Cerebellum (tissue), 4 donors: ENCODE measurements at places on chromosomes 2 and 18. TPM values are rescaled to one million over a fixed set of nuclear protein-coding genes. Genes with fewer than 3 reads are reported as not detected.

DNA sequence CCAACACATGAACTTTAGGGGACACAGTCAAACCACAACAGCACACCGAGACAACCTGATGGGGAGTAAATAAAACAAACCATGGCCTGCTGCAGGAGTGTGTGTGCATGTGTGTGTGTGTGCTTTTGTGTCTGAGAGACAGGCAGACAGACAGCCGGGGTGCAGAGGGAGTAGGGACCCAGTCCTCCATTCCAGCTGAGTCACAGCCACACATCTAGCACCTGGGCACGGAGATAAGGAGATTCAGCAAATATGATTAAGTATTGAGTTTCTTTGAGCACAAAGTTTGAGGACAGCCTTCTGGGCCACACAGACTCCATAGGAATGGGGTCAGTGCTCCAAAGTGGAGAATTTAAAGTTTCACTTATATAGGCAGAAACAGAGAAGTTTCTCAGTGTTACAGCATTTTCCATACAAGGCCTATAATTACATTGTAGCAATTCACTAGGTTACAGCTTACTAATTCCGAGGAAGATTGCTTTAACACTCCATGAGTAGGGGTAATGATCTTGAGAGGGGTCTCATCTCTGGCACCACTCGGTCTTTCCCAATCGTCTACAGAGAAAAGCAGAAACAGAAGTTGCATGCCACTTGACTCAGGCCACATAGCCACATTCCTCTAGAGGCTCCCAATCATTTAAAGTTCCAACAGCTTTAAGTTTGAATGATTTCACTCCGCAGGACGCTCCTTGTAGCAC lies 30.8 kb upstream of the PRLH start:
- DNase-seq = no peak

DNA sequence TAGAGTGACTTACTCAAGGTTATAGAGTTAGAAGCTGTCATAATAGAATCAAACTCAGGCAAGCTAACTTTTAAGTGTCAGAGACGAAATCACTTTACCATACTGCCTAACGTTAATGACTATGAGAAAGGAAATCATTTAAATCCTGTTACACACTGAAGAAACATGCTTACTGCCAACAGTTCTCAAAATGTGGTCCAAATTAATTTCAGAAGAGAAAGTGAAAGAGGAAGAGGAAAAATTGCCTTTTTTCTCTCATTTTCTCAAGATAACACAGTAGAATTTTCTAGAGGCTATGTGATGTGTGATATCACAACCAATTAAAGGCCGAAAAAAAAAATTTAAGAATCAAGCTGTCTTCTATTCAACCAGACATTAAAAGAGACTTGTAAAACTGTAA lies 1362.7 kb upstream of the CHAC2 start:
- DNase-seq = no peak

DNA sequence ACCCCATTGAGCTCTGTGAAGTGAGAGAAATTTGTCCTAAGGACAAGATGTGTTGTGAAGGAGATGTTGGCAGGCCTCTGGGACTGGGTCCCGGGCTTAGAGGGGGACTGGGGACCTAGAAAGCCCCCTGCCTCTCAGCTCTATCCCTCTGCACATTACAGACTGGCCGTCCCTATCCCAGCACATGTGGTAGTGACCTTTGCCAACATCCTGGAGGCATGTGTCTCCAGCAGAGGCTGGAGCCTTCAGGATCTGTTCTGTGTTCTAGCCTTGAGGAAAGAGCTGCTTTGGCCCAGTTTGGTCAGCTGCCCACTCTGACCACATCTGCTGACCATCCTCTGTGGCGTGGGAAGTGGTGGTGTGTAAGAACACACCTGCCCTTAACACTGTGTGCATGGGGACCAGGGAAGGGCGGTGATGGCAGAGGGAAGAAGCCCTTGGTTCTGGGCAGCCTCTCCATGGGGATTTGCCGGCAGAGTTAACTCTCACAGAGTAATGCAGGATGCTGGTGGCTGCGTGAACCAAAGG lies 33.4 kb downstream of the NCK2 start:
- DNase-seq = no peak

TUBA3E gene
- total RNA-seq = not detected

TTC27 gene
- total RNA-seq = 19.3 TPM
